ENCODE measurements at places on chromosomes 12 and 14. TPM values are rescaled to one million over a fixed set of nuclear protein-coding genes. Genes with fewer than 3 reads are reported as not detected.

- peak; percentile 78 for DNase-seq
Measured at GRCh38 chr12:51424662-51425539, at the start of gene SLC4A8. Gene SLC4A8 (plus strand): TSS chr12:51424831. CDS start chr12:51424988, 157 bp downstream.

DNA sequence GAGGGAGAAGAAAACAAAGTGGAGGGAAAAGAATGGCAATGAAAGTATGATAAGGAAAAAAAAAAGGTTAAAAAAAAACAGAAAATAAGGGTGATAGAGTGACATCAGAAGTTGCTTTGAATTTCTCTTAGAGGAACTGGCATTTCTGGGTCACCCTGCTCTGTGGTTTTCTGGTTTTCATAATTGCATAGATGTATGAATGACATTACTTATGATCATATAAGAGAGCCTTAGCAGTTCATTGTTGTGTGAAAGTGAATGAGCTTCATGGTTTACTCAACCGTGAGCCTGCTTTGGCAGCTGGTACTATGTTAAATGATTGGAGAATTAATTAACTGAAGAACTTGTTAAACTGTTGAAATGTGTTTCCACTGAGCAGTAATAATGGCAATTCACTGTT is 336.4 kb upstream of the FBXO33 start:
- no peak for DNase-seq

DNA sequence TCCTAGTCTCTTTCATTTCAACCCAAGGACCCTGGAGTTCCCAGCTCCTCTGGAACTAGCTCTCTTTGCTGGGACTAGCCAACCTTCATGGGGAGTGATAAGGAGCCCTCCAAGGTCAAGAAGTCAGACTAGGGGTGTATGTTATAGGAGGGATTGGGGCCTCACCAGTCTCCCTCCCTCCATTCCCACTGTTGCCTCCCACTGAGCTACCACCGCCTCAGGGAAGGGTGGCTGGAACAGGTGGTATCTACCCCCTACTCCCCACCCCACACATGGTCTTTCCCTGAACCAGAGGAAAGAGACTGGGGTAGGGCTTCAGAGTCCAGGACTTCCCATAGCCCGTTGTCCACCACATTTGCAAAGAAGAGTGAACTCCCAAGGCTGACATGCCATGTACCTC is 2.4 kb downstream of the ERBB3 start:
- DNase-seq: no peak

DNA sequence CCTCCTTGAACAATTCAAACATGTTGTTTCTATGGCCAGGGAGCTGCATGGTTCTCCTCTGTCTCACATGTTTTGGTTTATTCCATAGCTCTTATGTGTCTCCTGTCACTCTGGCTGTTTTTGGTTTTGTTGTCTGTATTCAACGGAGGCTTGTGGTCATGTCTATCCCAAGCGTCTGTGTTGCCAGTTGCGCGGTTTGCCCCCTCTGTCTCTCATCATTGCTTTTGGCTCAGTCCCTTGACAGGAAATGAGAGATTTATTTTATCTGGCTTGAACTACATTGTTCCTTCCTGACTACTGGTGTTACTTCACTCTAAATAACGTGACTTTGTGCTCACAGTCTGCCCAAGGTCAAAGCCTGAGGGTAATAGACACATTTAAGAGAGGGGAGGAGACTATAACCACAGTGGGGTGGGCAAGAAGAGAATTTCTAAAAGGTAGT is 96.4 kb upstream of the SOX5 start:
- DNase-seq: no peak

DNA sequence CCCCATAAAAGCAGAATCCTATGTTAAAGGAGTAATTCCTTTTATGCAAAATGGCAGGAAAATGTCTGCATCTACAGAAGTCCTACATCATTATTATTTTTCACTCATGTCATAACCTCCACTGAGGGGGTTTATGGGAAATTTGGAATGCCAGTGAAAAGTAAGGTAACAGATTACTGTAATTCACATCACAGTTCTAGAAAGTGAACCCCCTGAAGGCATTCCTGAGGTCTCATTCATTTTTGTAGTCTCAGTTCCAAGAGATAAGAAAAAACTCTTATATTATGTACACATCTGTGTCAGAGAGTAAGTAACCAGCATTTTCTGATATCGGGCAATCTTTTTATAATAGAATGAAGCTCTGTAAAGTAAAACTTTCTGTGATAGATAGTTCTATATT is 28.8 kb upstream of the BCAT1 start:
- no peak for DNase-seq

- DNase-seq: no peak
Measured at GRCh38 chr12:3697311-3697870, 55.5 kb downstream of the CRACR2A start.

DNA sequence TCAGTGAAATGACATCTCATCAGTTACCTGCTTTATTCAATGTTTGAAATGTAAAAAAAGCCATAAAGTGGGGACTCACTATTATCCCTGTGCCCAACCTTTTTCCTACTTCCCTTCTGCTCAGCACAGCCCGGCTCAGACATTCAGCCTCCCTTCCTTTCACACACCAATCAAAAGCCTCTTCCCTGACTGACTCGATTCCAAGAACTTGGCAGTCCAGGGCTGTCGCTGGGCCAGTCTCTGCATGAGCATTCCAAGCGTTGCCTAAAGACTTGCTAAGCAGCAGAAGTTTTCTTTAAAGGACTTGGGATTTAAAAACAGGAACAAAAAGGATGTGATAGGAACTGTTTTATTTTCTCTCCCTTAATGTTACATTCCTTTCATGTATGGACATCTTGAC is 22.7 kb downstream of the ITPR2 start:
- no peak for DNase-seq

Gene ALG10
- 1.1 TPM for total RNA-seq

Gene TC2N
- total RNA-seq: 36.0 TPM

Gene AMIGO2
- 4.5 TPM for total RNA-seq

Gene LRRIQ1
- total RNA-seq: not detected

Gene ASB2
- 35.8 TPM for total RNA-seq

Gene SPX
- total RNA-seq: not detected
